ENCODE measurements at places on chromosomes 6 and 20.

GRCh38 chr6:104548297-104548696, 311.4 kb downstream of the HACE1 start:
- no peak for DNase-seq

DNA sequence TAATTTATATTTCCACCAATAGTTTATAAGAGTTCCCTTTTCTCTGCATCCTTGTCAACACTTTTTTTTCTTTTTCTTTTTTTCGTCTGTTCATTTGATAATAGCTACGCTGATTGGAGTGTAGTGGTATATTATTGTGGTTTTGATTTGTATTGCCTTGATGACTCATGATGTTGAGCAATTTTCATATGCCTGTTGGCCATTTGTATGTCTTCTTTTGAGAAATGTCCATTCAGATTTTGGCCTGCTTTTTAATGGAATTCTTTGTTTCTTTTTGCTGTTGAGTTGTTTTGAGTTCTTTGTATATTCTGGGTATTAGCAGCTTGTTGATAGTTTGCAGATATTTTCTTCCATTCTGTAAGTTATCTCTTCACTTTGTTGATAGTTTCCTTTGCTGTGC, 773.4 kb downstream of the KIF16B start:
- DNase-seq, result no peak

GRCh38 chr6:124694139-124694705, 268.0 kb upstream of the RNF217 start:
- no peak for DNase-seq

DNA sequence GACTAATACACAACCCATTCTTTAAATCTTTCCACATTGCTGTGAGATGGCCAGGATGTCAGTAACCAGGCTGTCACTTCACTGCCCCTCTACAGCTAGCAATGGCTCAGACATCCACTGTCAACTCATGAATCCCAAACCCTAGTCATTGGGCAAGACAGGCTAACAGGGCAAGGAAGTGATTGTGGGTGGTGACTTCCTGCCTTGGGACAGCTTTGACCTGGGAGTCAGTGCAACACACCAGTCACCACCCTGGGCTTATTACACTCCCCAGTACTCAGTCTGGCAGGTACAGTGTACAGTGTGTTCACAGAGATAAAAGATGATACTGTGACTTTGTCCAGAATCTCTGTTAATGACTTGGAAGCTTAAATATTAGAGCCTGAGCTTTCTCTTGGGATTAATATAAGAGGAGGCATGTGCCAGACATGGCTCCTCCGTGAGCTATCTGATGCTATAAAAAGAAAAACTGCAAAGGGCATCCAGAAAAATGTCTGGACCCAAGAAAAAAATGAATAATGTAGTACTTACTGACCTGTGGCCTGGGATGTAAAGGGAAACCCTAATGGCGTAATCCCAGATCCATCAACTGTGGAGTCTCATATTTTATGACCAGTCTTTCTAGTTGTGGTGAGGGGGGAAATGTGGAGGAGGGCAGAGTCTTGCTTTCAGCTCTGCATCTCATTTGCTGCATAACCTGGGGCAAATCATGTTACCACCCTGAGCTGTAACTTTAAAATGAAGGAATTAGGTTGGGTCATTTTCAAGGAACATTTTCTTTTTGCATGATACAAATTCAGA, 244.4 kb downstream of the SLC24A3 start:
- DNase-seq, result no peak

- no peak for DNase-seq
Observed at GRCh38 chr6:156851454-156851921, 74.3 kb downstream of the ARID1B start.

DNA sequence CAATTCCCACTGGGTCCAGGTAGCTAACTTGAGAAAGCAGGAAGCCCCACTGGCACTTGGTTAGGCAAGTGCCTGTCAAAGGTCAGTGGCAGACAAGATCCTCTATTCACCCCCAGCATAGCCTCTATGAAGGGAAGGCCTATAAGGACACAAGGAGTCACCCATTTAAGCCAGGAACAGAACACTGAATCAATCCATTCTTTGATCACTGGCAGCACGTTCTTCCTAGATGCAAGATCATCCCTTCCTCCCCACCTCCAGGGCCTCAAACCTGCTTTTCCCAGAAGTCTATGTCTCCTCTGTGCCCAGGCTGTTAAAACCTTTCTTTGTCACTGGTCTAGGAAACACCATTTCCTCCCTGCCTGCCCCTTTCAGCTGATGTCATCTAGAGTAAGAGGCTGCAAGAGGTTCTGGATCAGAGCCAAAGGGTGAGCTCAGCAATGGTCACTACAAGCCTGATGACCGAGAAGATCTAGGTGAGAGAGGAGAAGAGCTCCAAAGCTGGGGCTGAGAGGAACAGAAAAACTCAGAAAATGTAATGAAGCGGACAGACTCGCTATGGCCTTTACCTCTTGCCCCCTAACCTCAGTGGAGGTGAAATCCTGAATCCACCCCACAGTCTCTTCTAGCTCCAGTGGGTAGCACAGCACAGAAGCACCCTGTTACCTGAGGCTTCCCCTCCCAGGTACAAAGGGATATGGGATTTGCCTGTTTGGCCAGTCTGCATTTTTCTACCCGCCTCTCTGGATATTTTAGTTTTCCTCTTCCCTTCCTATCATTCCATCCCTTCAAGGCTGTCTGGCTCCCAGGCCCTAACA, 1.8 kb downstream of the GTPBP2 start:
- DNase-seq, result peak; percentile 97

GRCh38 chr6:57173886-57174510, 1.9 kb downstream of the BAG2 start:
- peak; percentile 27 for DNase-seq

- DNase-seq, result no peak
Observed at GRCh38 chr6:92114797-92115196, 1304.6 kb downstream of the EPHA7 start.

DNA sequence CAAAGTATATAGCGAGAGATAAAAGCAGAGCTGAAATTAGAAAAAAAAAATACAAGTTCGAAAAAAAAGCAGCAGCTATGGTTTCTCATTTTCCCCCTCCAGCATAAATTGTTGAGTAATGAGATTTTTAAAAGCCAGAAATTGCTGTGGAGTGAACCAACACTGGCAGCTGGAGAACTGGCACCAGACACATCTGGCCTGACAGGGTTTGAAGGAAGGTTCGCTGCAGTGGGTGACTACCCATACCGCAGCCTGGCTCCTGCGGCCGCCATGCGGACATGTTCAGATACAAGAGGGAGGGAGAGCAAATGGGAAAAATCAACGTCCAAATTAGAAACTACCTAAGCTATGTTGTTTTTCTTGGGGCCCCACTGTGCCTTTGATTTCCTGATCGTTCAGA, 3.3 kb downstream of the APCDD1L start:
- DNase-seq, result no peak

DNA sequence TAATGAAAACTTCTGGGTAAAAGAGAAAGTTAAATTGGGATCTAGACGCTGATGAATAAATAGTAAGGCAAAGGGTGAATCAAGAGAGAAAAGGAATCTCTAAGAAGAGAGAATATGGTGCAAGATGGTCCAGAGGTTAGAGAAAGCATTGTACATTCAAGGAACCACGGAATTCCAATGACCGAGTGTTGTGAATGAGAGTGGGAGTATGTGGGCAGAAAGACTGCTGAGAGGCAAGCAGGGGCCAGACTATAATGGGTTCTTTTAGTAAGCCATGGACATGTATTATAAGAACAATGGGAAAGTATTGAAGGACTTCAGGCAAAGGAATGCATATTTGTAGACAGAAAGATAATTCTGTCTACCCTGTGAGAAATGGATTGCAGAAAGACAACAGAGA, 45.2 kb downstream of the SPTLC3 start:
- no peak for DNase-seq

- no peak for DNase-seq
Observed at GRCh38 chr6:19413323-19413722, 423.8 kb upstream of the ID4 start.

DNA sequence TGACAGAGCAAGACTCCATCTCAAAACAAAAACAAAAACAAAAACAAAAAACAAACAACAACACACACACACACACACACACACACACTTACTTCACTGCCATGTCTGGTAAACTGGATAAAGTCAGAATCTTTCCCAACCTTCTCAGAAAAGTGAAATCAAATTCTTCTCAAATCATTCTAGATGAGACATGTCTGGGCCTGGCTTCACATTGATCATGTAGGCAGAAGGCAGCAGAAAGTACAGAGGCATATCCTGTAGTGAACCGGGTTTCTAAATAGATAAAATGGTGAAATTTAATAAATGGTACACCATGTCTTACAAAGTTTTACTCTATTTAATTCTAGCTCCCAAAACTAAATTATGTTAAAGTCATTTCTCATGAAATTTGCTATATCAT, 14.9 kb upstream of the MRS2 start:
- DNase-seq, result no peak

GRCh38 chr6:126540161-126540560, 200.2 kb downstream of the CENPW start:
- no peak for DNase-seq

DNA sequence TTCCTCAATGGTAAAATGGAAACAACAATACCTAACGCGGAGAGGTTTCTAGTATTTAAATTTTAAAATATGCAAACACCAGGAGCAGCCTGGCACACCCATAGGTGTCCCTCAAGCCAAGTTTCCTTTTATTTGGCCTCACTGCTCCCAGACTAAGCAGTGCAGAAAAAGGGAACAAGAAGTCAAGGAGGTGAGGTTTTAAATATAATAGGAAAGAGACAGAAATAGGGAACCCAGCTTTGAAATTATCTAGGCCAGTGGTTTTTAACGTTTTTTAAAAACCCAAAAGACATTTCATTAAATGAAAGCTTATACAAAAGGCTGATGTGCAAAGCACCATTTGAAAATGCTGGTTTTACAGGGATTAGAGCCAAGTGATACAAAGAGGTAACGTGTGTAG, 109.6 kb downstream of the SLC22A3 start:
- DNase-seq, result no peak

GRCh38 chr6:69719602-69720193, 77.1 kb downstream of the LMBRD1 start:
- DNase-seq, result no peak

- no peak for DNase-seq
Observed at GRCh38 chr20:18728870-18729224, 84.7 kb upstream of the SCP2D1 start.

DNA sequence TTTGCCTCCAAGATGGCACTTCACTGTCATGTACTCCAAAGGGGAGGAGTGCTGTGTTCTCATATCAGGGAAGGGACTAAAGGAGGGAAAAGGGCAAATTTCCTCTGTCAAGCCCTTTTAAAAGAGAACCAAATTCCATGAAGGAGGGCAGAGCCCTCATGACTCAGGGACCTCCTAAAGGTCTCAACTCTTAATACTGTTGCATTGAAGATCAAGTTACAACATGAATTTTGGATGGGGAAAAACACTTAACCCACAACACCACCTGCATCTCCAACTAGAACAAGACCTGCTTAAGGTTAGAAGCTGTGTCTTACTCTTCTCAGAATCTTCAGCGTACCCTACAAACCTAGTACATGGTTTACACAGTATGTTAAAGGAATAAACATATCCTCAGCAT, 23.7 kb upstream of the FBXO30 start:
- DNase-seq, result no peak

DNA sequence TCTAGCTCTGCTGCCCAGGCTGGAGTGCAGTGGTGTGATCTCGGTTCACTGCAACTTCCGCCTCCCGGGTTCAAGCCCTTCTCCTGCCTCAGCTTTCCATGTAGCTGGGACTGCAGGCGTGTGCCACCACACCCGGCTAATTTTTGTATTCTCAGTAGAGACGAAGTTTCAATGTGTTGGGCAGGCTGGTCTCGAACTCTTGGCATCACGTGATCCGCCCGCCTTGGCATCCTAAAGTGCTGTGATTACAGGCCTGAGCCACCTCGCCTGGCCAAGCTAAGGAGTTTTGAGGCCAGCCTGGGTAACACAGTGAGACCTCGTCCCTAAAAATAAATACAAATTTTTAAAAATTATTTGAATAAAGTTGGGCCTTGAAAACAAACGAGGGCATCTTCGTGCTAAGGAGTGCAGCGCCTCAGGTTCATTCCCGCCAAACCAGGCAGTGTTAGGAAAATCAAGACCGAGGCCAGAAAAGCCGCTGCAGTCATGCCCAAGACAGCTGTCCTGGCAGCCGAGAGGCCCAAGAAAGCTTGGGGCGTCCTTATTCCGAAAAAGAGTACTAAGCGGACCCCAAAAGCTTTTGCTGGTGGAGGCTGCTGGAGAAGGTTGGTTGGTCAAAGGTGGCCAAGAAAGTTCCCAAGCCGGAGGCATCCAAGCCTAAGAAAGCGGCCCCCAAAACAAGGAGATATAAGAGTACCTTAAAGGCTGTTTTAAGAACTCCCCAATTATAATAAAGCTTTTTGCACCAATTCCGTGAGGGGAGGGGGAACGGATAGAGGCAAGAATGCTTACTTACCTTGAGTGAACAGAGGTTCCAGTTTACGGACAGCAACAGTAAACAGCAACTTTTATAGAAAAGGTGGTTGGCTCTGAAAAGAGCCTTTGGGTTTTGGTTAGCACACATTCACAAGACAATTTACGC, 109.0 kb downstream of the HFE start:
- no peak for DNase-seq

DNA sequence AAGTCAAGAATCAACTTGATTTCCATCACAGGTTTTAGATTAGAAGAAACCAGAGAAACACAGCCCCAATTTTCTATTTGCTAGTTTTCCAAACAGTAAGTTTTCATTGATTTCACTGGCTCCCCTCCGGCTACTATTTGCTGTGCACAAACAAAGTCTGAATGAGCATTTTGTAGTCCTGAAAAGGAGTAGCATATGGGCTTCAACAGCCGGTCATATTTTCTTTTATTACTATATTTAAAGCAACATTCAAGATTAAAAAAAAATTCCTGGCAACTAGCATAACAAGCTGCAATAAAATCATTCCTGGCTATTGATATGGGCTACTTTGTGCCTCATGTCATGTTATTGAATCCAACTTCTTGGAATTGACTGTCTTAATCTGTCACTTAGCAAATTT, 48.3 kb downstream of the CARMIL1 start:
- DNase-seq, result no peak

GRCh38 chr6:86193821-86194220, 551.1 kb upstream of the SYNCRIP start:
- DNase-seq, result no peak

- DNase-seq, result no peak
Observed at GRCh38 chr20:5033566-5033965, 32.3 kb upstream of the SLC23A2 start.

DNA sequence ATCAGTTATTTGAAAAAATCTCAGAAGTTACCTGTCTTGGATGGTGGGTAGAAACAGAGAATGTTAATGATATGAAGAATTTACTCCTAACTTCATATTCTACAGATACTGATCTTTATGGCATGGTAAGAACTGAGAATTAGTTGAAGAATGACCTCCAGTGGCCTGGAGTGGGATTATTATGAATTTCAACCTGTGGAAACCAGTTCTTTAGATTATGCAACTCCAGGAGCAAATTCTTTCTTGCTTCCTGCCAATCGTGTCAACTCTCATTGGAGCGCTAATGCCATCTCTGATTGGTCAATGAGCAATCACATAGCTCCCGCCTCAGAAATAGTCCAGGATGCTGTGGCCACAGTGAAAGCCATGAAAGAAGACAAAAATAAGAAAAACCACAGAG, 40.6 kb downstream of the LYRM2 start:
- peak; percentile 24 for DNase-seq

GRCh38 chr6:24219670-24220069, 93.7 kb downstream of the NRSN1 start:
- no peak for DNase-seq

GRCh38 chr6:55827818-55828522, 47.4 kb downstream of the BMP5 start:
- DNase-seq, result no peak

GRCh38 chr6:11085758-11086435, 7.7 kb upstream of the SMIM13 start:
- DNase-seq, result no peak

GRCh38 chr20:5703681-5704101, 46.5 kb upstream of the SHLD1 start:
- no peak for DNase-seq

- DNase-seq, result no peak
Observed at GRCh38 chr6:169701311-169701953, 397 bp downstream of the WDR27 start.
